ENCODE measurements at places on chromosomes 11 and 22. TPM values are rescaled to one million over a fixed set of nuclear protein-coding genes. Genes with fewer than 3 reads are reported as not detected.

Gene ABCC8
- total RNA-seq: not detected

Gene NCR3LG1
- 5.5 TPM for total RNA-seq

Gene CALCB
- total RNA-seq: not detected

Gene MFRP
- not detected for total RNA-seq

Gene USH1C
- total RNA-seq: not detected

Gene OMP
- not detected for total RNA-seq

Gene MRGPRF
- 0.47 TPM for total RNA-seq

Gene PGA5
- total RNA-seq: not detected

Gene MRTFA
- total RNA-seq: 31.8 TPM

Data from hair follicular keratinocyte (primary cell).